ENCODE measurements at places on chromosomes 12 and 14.

DNA sequence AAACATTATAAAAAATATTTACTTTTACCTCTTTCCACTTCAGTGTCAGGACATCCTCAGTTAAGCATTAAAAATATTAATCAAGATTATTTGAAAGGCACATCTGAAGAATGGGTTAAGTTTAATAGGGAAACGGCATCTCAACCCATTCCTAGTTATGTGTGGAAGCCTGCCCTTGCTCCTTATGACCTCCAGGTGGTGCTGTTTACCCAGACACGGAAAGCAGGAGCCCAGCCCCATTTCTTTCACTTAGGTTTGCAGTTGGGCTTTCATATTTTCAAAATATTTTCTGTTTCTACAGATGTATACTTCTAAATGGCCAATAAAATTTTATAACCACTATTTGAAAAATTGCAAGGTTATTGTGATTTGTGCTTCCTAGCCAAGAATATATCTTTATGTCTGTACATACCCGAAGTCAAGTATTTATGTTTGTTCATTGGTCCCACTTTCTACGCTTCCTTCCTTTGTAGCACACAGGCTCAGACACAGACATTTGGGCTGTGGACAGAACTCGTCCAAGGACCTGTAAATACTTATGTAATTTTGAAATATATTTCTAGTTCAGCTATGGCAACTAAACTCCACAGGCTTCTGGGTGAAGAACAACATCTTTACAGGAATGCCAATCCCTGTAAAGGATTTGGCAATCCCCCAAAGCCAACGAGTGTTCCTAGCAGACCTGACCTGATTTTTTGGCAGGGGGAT lies 247.1 kb downstream of the AKAP6 start:
- DNase-seq, result peak; percentile 81

DNA sequence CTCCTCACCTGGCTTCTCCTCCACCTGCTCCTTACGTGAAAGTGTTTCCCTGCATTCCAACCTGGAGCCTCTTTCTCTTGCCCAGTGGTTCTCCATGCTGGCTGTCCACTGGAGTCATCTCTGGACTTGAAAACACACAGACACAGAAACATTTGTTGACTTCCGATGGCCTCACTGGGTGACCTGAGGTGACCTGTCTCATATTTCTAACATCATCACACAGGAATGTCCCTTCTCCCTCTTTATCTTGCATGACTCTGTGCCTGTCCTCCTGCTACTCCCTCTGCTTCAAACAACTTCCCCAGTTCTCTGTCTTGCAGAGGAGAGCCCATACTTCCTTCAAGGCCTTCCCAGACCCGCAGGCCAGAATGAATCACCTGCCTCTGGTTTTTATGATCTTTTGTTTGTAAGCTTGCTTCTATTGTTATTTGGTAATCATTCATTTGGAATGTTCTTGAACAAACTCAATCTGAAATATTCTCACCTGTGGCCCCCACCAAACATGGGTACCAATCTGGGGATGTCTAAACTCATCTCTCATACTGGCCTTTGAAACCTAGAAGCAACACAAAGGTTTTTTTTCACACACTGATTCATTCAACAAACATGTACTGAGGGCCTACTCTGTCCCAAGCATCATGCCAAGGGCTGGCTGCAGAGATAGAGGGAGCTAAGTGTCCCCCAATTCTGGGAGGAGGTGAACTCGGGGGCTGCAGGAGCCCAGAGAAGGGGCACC lies 9.7 kb upstream of the RIN3 start:
- DNase-seq, result no peak

DNA sequence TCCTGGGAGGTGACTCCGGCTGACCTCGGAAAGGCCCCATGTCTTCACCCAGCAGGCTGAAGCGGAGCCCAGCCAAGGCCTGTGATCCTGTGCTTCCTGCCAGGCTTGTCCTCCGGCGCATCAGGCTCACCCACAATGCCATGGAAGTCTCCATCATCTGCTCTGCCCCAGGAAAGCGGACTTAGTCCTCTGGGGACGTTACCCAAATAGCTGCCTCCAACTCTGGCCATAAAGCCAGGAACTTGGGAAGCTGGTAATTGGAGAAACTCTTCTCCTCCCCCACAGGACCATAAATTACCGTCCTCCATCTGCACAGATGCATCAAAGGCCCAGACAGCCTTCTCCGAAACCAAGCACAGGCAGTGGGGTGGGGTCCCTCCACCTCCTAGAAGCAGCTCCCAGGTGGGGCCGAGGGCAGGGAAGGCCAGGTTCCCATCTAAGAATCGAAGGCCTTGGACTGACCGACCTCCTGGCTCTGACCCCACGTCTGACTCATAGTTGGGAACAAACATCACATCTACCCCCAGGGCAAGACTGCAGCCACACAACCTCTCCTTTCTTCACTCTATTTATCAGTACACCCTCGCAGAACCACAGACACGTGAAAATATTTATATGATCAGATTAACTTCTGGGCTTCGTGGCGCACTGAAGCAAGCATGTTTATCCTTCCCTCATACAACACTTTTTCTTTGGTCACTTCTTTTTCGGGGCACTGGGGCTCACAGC lies 56.4 kb downstream of the PITPNM2 start:
- DNase-seq, result no peak

DNA sequence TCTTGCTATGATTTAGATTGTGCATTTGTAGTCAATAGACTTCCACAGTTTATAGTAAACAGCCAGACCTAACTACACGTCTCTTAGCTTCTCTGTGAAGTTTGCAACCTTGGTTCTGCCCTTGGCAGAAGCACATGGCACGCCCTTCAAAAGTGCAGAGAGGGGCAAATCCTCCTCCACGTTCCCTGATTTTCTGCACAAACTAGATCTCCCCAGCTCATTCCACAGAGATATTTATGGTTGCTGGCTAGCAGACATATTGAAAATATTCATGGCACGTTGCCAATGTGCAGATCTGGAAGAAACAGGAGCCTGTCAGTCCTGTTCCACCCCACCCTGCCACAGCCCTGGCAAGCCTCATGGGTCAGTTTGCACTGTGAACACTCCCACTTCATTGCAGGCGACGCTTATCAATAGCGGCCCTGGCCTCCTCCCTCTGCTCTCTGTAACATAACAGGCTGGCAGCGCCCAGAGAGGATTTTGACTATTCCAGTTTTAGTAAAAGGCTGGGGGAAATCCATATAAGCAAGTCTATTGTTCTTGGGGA lies 6.5 kb upstream of the LGALS3 start:
- DNase-seq, result peak; percentile 98

DNA sequence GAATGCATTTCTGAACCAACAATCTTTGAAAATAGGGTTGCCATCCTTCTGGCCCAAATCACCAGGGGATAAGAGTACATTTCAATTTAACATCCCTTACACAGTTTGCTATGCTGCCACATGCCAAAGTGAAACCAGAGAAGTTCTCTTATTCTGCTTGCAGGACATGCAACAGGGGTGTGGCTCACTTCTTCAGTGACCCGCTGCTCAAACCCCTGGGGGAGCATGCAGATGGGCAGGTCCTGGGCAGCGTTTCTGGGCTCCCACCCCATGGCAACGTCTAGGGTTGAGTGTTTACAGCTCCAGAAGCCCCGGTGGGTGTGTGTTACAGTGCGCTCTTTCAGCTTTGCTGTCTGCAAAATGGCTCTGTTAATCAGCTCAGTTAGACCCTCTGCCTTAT lies 1306.3 kb upstream of the TMEM132C start:
- no peak for DNase-seq

DNA sequence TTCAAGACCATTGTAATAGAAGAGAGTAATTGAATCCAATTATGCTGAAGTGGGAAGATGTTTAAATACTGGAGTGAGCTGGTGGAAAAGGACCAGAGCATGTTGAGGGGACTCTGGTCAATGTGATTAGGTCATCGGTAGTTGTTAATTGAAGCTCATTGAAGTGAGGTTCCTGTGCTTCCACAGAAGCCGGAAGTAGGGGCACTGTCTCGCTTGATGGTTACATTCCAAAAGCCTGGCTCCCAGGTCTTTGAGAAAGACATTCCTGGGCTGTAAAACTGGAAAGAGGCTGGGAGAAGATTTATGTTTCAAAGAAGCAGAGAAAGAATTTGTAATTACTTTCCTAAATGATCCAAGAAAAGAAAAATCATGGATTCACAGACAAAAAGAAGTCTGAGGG lies 12.3 kb upstream of the CLECL1 start:
- no peak for DNase-seq

Measured in hematopoietic multipotent progenitor cell treated with erythropoietin and hydrocortisone succinate and interleukin-3 and kit ligand, for 6 days (in vitro differentiated cells).